ENCODE measurements at places on chromosomes 1 and 21.

DNA sequence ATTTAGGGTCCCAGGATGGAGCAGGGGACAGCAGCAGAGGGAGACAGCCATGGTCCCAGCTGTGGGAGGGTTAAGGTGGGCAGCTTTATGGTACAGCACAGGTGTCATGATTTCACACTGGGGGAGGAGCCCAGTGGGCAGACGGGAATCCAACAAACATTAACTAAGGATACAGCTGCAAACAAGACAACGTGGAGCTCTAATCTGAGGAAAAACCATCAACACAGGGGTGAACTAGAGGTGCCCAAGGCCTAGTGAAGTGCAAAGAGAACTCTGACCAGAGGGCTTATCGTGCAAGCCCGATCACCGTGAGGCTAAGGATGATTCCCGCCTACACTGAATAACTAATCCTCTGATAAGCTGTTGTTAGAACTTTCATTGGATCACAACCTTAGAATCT is 18.7 kb downstream of the ECE1 start:
- no peak for DNase-seq

GRCh38 chr1:66752671-66753371 is 562 bp downstream of the DYNLT5 start:
- no peak for DNase-seq

GRCh38 chr1:38772953-38773352 is 86.6 kb downstream of the RRAGC start:
- no peak for DNase-seq

GRCh38 chr1:234321231-234321630 is 52.0 kb upstream of the COA6 start:
- no peak for DNase-seq

GRCh38 chr1:84913555-84913892 is 20.5 kb upstream of the LPAR3 start:
- peak; percentile 61 for DNase-seq

DNA sequence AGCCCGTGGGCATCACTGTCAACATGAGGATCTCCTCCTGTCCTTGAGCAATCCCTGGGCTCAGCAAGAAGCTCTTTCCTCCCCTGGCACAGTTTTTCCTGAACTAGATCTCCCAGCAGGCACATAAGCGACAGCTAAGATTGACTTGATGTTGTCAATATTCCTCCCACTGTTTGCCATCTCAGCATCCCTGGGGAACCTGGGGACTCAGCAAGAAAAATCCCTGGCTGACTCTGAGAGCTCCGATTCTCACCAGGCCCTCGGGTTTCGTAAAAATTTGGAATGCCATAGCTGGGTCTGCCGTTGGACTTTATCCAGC is 687.2 kb downstream of the MATN1 start:
- DNase-seq, result no peak

DNA sequence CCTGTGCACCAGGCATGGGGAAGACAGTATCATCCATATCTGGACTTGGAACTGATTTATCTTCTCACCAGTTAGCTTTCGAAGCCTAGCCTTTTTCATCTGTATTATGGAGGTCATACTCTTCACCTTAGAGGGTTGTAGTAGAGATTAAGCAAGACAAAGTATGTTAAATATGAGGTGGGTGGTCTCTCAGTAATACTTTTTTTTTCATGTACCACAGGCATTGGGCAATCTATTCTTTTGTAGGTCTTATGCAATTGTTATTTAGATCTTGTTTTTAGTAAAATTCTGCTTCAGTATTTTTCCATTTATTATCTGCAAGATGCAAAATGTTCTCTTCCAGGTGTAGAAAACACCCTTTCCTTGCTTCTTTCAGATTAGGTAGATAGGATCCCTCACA is 35.2 kb upstream of the OR2B11 start:
- DNase-seq, result no peak

DNA sequence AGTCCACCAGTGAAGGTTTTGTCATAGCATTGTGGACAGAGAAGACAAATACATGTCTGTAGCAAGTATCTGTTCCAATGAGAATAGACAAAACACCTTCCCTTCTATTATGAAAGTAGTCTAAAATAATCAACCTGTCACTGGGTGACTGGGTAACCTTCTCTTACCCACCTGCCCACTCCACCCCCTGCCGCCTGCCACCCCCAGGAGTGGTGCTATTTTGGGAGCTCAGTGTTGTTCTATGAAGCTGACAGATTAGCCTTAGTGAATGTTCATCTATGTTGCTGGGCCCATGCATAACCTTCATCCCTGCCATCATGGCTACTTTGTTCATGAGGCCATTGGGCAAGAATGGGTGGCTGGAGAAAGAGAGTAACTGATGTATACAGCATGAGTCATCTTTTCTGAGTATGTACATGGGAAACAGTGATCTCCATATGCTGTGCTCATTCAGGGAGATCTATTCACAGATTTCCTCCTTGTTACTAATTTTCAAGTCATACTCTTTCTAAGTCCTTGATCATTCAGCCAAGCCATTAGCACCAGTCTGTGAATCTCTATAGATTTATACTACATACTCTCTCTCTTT is 24.8 kb downstream of the MARK1 start:
- DNase-seq, result peak; percentile 4

DNA sequence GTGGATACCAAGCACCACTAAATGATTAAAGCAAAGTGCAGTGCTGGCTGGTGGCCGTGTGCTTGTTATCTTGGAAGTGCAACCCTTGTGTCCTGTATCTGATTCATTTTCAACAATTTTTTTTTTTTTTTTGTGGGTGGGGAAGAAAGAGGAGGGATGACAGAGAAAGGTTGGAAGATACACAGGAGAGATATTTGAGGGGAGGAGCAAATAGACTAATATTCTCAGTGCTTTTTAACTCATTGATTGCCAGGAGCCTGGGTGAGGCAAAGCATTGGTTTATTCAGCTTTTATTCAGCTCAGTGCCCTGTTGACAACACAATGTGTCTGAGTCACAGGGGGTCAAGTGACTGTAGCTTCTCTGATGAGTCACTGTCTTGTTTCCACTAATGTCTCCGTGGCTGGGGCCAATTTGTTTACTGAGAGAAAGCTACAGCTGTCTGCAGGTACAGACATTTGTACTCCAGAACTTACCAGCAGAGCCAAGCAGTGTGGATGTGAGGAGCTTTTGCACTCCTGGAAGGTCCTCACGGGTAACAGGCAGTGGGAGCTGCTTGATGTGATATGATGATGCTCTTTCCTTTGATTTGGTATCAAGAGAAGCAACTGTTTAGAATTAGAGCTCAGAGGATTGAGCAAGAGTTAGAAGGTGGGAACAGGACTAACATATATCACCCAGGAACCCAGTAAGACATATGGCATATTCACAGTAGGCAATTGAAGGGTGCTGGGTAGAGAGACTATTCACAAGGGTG is 23.6 kb upstream of the DNM3 start:
- DNase-seq, result peak; percentile 84

DNA sequence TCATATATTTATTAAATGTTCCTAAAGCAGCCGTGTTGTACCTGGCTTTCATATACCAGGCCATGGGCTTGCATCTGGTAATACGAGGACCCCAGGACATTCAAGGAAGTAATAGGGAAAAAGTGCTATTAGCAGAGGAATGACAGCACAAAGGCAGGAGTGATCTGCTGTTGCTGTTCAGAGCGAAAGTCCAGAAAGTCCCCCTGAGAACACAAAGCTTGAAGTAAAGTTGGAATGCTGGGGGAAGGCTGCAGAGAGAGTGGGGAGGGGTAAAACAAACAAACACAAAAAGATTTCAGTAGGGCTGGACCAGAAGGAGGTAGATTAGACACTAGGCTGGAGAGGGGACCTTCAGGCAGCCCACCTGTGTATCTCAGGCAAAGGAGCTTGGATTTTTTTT is 94.6 kb upstream of the C8B start:
- no peak for DNase-seq

DNA sequence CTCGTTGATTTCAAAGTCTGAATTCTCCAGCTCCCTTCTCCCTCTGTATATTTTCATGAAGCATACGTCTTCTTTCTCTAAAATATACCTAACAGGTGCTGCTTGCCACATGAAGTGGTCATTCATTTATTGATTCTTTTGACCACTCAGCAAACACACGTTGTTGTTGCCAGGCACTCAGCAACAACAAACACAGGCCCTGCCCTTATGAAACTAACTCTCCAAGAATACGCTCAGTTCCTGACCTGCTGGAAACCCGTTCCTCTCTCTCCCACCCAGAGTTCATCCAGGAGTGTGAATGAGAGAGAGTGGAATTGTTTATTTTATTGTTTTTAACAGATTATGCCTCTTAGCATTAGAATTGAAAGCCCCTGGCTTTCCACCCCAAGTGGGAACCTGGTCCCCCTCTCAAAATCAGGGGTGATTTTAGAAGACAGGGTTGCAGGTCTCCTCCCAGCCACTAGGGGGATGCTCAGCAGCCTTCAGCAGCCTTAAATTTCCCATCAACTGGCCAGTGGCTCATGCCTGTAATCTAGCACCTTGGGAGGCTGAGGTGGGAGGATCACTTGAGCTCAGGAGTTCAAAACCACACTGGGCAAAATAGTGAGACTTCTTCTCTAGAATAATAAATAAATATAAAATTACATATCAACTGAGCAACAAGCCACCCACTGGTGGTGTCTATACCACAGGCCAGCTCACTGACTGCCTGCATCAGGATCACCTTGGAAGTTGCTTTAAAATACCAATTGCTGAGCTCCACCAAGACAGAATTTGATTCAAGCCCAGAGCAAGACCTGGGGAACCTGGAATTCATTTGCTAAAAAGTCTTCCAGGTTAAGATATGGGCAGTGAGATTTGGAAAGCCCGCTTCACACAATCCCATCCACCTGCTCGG is 181.0 kb upstream of the KLHDC7A start:
- DNase-seq, result peak; percentile 5

- no peak for DNase-seq
Measured at GRCh38 chr1:69305621-69306020, 262.1 kb upstream of the LRRC7 start.

- no peak for DNase-seq
Measured at GRCh38 chr1:55703726-55704363, 488.7 kb upstream of the USP24 start.

DNA sequence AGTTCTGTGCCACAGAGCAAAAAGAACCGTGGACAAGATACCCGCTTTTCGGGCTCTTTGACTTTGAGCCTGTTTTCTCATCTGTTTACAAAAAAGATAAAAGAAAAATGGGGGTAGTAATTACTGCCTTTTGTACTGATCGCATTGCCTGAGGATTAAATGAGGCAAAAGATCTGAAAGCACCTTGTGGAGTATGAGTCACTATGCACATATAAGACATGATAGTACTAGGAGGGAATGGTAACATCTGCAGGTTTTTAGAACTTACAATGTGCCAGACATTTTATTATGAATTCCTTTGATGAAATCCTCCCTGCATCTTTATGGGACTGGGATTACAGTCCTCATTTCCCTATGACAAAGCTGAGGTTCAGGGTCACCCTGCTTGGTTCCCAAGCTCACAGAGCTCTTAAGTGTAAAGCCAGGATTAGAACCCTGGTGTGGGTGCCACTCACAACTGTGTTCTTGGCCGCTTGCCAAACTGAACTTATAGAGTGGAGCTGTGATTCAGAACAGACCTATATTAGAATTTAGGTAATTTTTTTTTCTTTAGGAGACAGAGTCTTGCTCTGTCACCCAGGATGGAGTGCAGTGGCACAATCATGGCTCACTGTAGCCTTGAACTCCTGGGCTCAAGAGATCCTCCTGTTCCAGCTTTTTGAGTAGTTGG is 1.8 kb downstream of the DISC1 start:
- peak; percentile 16 for DNase-seq

GRCh38 chr1:66251546-66251945 is 282.4 kb upstream of the SGIP1 start:
- DNase-seq, result peak; percentile 29

DNA sequence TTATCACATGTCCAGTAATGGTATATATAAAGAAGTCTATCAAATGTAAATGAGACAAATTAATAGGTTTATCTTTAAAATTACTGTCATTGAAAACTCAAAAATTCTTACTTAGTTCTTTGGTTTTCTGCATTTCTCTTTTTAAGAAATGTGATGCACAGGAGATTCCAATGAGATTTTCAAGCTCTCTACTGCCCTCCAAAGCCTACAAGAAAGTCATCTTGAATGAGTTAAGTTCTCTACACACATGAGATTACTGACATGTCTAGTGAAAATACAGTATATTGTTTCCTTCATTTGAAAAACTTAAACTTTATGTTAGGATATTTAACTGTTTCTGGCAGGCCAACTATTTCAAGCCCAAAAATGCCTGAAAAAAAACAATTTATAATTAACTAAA is 68.8 kb downstream of the ITGB3BP start:
- DNase-seq, result peak; percentile 29

DNA sequence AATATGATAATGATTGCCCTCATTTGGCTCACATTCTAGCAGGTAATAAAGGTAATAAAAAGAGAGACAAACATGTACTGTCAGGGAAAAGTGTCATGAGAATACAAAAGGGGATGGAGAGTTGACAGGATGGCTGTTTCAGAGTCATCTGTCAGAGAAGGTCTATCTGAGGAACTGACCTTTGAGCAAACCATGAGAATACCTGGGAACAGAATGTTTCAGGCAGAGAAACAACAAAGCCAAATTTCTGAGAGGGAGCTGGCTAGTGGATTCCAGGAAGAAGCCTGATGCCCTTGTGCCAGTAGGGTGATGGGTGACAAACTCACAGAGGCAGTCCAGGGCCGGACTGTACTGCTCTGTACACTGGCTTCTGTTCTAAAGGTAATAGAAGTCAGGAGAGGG is 107.2 kb downstream of the C1orf21 start:
- no peak for DNase-seq

GRCh38 chr21:42319851-42320572 is 4.8 kb upstream of the TFF3 start:
- DNase-seq, result no peak

- DNase-seq, result no peak
Measured at GRCh38 chr1:26132128-26132833, 20.7 kb downstream of the PDIK1L start.

DNA sequence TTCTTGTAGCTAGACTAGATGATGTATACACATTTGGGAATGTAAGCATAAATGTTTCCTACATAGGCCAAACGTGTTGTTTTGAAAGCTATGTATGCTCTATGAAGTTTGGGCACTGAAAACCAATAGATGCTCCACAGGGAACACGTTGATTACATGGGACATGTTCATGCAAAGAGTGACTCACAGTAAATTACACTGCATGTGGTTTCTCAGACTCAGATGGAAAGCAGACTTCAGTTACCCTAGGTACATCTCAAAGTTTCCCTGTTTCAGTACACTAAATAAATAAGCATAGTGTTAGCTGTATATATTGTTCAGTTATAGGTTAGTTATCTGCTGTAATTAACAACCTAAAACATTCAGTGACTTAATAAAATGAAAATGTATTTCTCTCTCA is 301.9 kb upstream of the RUNX1 start:
- peak; percentile 39 for DNase-seq

DNA sequence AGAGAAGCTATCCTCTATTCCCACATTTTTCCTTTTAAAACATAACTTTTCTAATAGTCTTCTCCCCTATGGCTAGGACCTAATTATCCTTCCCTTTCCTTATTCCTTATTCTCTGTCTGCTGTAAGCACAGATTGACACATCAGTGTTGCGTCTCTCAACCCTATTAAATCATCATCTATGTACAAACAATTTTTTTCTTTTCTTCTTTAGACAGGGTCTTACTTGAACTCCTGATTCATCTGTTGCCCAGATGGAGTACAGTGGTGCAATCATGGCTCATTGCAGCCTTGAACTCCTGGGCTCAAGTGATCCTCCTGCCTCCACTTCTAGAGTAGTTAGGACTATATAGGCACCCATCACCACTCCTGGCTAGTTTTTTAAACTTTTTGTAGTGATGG is 8.3 kb downstream of the KLHDC9 start:
- no peak for DNase-seq

GRCh38 chr1:178010674-178011464 is 41.0 kb upstream of the SEC16B start:
- no peak for DNase-seq

- DNase-seq, result peak; percentile 78
Measured at GRCh38 chr1:7549277-7550161, 221.6 kb upstream of the VAMP3 start.

GRCh38 chr1:151799179-151800022 is 5.8 kb downstream of the LINGO4 start:
- peak; percentile 3 for DNase-seq
